ENCODE measurements at places on chromosomes 3 and 15.

DNA sequence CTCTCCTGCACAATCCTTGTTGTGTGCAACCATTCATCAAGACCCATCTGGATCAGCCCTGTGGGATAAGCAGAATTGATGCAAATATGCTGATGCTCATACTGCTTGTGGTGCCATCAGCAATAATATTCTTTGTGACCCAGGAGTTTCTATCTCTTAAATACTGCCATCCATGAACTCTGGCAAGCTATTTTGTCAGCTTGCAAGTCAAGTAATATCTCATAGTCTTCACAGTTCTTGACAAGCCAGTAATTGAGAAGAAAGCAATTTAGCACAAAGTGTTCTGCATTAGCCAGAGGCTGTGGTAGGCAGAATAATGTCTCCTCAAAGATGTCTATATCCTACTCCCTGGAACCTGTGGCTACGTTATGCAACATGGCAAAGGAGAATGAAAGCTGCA is 49.0 kb downstream of the SPATA16 start:
- DNase-seq, result no peak

DNA sequence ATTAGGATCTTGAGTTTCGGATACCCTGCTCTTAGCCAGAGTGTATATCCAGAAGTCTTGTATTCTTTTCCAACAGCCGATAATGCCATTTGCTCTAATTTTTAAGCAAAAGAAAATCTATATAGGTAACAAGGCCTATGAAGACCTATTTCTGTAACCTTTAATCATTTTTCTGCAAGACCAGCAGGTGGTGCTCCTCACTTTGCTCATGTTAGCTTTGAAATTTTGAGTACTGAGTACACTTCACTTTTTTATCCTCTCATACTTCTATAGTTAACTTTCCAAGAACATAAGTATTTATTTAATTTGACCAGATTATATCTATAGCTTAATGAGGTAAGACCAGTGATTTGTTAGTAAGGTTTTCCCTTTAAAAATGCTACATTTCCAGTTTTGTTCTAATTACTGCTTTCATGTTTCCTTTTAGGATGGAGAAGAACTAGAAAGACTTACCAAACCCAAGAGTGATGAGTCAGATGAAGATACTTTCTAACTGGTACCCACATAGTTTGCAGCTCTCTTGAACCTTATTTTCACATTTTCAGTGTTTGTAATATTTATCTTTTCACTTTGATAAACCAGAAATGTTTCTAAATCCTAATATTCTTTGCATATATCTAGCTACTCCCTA is 20.5 kb downstream of the SLC35A5 start:
- no peak for DNase-seq

GRCh38 chr3:139302801-139303113 is 41.1 kb upstream of the MRPS22 start:
- DNase-seq, result no peak

DNA sequence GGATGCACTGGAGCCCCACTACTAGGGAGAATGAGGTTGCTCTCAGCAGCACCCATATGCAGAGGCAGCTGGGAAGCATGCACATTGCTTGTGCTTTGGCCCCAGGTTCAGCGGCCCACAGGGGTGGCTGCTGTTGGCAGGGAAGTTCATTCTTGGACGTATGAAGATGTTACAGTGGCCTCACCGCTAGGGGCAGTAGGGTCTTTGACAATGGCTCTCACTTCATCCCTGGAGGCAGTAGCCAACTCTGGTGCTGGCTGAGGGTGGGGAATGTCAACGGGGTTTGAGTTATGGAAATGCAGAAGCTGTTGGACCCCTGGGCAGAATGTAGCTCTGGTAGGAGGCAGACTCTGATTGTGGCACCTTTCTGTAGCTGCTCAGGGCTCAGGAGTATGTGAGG is 279.9 kb downstream of the SCAPER start:
- no peak for DNase-seq

GRCh38 chr3:41290736-41291135 is 91.4 kb downstream of the CTNNB1 start:
- DNase-seq, result no peak

DNA sequence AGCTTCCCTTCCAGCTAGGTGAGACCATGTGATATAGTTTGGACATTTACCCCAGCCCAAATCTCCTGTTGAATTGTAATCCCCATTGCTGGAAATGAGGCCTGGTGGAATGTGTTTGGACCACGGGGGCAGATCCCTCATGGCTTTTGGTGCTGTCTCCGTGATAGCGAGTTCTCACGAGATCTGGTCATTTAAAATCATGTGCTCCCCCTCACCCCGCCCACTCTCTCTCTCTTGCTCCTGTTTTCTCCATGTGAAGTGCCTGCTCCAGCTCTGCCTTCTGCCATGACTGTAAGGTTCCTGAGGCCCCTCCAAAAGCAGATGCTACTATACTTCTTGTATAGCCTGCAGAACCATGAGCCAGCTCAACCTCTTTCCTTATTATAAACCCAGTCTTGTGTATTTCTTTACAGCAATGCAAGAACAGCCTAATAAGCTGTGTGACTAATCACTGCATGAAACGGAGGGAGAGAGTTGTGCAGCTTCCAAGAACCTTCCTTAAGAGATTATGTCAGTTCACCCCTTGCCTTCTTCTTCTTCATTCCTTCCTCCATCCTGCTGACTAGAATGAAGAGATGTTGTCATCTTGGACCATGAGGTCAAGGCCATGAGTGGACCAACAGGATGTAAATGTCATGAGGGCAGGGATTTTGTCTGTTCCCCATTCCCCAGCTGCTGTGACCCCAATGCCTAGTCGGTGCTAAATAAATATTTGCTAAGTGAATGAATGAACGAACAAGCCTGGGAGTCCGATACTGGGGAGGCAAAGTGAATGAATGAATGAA is 91.0 kb downstream of the CPN2 start:
- DNase-seq, result no peak

- DNase-seq, result no peak
Observed at GRCh38 chr3:123159926-123160635, 41.7 kb upstream of the SEC22A start.

- no peak for DNase-seq
Observed at GRCh38 chr15:98955331-98955730, 52.3 kb downstream of the PGPEP1L start.

DNA sequence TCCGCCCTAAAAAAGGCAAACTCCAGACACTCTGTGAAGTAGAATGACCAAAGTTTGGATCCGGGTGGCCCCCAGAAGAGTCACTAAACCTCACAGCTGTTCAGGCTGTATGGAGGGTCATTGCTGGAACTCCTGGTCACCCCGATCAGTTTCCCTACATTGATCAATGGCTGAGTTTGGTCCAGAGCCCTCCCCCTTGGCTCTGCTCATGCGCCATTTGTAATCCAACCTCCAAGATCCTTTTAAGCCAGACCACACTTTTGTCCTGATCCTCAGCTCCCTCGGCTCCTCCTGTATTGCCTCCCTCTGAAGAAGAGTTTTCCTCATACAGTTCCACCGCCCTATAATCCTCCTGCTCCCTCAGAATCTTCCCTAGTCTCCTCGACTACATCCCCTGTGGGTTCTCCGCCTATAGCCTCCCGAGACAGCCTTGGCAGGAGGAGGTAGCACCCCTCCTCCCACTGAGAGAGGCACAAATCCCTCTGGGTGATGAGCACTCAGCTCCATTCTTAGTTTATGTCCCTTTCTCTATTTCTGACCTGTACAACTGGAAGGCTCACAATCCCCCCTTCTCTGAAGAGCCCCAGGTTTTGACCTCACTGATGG is 42.2 kb downstream of the ZBTB11 start:
- no peak for DNase-seq

GRCh38 chr3:174206607-174207192 is 652.4 kb upstream of the NAALADL2 start:
- no peak for DNase-seq

DNA sequence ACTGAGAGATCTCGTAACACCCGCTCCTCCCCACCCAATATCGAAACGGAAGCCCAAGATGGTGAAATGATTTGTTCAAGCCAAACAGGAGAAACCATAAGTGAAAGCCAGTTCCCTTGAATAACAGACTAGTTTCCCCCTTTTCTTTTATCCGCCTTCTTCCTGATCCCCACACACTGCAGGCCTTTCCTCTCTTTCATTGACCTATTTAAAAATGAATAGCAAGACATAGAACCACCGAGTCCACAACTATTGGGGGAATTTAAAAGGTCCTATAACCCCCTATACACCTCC is 382 bp upstream of the COX17 start:
- DNase-seq, result no peak

GRCh38 chr3:111691293-111691909 is 96.3 kb upstream of the ZBED2 start:
- no peak for DNase-seq

DNA sequence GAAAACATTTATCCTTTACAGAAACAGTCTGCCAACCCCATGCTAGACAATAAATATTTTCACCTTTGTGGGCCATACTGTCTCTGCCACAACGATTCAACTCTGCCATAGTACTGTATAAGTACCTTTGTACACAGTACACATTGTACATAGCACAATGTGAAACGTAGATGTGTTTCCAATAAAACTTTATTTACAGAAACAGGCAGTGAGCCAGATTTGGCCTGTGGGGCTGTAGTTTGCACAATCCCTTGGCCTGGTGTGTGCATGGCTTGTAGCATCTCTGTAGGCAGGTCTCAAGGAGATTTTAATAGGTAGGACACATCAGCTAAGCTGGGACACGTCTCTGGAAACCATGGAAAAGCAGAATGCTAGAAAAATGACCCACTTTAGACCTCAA is 74.3 kb downstream of the TFG start:
- no peak for DNase-seq

- DNase-seq, result no peak
Observed at GRCh38 chr3:4819746-4820145, 159.5 kb upstream of the BHLHE40 start.

DNA sequence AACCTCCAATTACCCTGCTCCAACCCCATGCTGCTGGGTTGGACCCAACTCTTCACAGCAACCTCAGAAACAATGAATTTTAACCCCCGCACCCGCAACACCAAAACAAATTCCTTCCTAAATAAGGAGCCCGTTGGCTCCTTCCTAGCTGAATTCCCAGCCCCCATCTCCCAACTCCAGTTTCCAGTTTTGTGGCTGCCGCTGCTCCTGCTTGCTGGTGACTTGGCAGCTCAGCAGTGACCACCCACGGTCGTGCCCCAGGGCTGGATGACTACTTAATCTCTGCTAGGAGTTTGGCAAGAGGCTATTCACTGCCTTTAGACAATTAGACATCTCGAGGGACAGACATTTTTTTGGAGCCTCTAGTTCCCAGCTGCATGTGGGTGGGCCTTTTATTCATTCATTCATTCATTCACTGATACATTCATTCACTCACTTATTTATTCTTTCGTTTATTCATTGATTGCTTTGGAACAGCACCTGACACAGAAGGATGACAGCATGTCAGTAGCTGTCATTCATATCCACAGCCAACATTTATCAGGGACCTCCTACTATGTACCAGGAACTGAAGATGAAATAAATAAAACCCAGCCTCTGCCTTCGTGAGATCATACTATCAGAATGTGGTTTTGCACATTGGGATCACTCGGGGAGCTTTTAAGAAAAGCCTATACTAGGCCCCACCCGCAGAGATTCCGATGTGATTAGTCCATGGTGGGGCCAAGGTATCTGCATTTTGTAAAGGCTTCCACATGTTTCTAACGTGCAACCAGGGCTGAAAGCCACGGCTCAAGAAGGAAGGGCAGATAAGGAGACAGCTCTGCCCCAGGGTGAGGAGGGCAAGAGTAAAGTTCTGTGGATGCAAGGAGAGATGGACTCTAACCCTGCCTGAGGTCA is 256.5 kb downstream of the SHQ1 start:
- no peak for DNase-seq

- DNase-seq, result no peak
Observed at GRCh38 chr3:176759815-176760506, 437.3 kb downstream of the TBL1XR1 start.

DNA sequence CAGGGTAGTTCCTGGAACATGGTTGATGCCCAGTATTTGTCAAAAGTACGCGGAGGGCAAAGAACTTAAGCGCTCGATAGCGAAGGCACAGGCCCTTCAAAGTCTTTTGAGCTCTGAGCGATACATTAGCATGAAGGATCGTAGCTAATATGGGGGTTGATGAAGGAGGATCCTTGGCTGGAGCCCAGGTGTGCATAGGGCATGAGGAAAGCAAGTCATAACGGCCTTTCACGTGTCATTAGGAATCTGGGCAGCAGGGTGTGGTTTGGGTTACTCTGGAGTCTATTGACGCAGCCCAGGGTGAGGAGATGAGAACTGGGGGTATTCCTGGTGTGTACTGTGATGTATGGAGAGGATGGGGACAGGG is 31.7 kb downstream of the SPINK8 start:
- no peak for DNase-seq

GRCh38 chr15:100026041-100026440 is 292.8 kb upstream of the LYSMD4 start:
- DNase-seq, result no peak

DNA sequence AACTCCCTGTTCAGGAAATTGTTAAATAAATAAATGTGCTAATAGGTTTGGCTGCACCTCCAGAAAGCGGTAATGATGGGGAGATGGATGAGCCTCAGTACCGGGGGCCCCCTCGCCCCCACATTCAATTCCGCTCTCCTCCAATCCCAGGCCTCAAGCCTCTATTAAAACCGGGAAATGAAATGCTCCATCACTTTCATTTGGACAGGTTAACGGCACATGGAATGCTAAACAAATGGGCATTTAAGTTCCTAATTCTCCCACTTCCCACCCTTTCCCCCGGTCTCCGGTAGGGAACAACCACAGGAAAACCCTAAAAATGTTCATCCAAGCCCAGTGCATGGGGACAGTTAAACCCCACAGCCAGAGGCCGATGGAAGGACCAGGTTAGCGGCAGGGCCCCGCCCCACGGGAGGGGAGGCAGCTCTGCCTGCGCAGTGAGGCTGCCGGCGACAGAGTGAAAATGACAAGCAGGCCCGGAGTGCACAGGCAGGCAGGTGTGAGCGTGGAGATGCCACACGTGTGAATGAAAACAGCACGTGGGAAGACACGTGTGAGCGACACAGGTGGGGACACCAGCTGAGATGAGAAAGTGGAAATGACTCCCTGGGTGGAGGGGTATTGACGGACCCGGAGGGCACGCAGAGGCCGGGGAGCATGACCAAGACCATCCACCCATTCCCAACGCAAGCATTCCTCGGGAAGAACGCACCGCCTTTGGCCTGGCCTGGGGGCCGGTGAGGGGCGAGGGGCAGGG is 28.1 kb downstream of the RNU5B-1 start:
- no peak for DNase-seq

DNA sequence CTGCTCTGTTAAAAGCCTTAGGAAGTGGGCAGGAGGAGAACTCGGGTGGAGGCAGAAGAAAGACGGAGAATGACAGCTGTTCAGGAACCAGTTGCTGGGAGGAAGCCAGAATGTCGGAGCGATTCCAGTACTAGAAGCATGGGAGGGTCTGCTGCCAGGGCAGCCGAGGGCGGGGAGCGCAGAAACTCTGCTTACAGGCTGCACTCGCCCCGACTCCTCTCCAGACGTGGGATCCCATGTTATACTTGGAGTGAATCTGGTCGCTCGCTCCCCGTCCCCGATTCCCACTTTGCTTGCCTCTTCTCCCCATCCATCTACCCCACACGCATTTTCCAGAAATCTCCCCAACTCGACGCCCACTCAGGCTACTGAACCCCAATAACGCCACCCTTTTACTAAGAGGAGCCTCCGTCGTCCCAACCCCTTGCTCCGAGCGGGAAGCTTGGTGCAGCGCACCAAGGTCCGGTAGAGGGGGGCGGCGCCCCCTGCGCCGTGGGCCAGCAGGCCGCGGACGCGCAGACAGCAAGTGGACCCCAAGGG is 665 bp downstream of the GATM start:
- no peak for DNase-seq

Measured in GM12892 (cell line).